Trophoblast cell (in vitro differentiated cells and primary cell): ENCODE measurements at places on chromosomes 16 and 17.

GRCh38 chr16:19431636-19432340 lies 14.1 kb downstream of the TMC5 start:
- H3K36me3 ChIP-seq, result no peaks in the 10 kb centered on the region
- DNase-seq, result peak; percentile 94
- H3K27ac ChIP-seq, result no peak overlapping the region

GRCh38 chr17:50660042-50660886 lies 25.6 kb downstream of the ABCC3 start:
- H3K27me3 ChIP-seq, result no peaks in the 10 kb centered on the region
- H3K4me1 ChIP-seq, result peaks cover 26% of the 10 kb centered on the region
- DNase-seq, result no peak
- no peaks in the 10 kb centered on the region for H3K36me3 ChIP-seq
- no peak overlapping the region for H3K4me3 ChIP-seq
- no peak overlapping the region for H3K27ac ChIP-seq

GRCh38 chr16:84893849-84894599 lies 74.2 kb downstream of the CRISPLD2 start:
- H3K4me3 ChIP-seq, result no peak overlapping the region
- DNase-seq, result no peak
- no peaks in the 10 kb centered on the region for H3K27me3 ChIP-seq
- H3K4me1 ChIP-seq, result no peaks in the 10 kb centered on the region

- H3K4me3 ChIP-seq, result no peak overlapping the region
- peaks cover under 1% of the 10 kb centered on the region for H3K4me1 ChIP-seq
- peaks cover 23% of the 10 kb centered on the region for H3K36me3 ChIP-seq
- H3K27ac ChIP-seq, result no peak overlapping the region
Observed at GRCh38 chr17:78870621-78871020, 30.0 kb upstream of the USP36 start.

- H3K4me1 ChIP-seq, result peaks cover 17% of the 10 kb centered on the region
- no peak overlapping the region for H3K4me3 ChIP-seq
- no peaks in the 10 kb centered on the region for H3K27me3 ChIP-seq
- no peak overlapping the region for H3K27ac ChIP-seq
- no peaks in the 10 kb centered on the region for H3K36me3 ChIP-seq
Observed at GRCh38 chr16:29664091-29664921, 1.3 kb downstream of the SPN start.

DNA sequence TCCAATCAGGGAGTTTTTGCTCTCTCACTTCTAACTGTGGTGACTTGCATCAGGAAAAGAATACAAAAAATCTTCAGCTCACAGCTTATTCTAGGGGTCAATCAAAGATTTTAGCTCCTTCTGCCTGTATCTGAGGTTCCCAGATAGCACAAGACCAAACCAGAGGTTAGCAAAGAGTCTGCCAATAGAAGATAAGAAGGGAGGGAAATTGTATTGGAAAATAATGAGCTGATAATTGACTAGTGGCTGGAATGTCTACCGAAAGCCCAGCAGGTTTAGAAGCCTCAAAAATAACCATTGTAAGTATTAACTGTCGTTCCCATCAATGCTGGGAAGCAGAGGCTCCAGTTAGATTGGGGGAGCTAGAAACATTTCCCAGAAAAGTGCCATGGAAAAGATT lies 26.3 kb downstream of the HS3ST3A1 start:
- no peaks in the 10 kb centered on the region for H3K27me3 ChIP-seq
- no peak overlapping the region for H3K4me3 ChIP-seq
- H3K36me3 ChIP-seq, result no peaks in the 10 kb centered on the region
- DNase-seq, result no peak

DNA sequence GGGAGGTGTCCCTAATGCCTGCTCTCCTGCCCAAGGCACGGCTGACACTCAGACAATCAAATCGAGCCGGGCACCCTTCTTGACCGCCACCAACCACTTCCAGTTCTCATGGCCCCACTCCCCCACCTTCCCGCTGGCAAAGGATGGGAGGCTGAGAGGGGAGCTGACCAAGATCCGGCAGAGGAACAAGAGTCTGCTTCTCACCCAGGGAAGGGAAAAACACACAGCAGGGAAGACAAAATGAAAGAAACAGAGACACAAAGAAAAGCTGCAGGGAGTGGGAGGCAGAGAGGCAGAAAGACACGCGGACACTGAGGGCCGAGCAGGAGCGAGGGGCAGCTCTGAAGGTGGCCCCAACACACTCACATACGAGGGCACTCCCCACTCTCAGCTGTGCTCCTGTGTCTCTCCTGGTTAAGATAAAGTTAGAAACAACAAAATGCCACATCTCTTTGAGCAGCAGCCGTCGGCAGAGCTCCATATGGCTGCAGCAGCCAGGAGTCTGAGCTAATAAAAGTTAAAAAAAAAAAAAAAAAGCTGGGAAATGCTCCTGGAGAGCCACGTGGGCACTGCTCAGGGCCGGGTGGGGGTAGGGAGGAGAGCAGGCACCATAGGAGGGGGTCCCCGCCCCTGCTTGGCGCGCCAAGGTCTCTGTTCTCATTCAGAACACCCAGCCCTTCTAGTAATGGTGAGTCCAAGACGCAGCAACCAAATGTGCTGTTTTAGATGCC lies 7.4 kb downstream of the LRRC75A start:
- no peak overlapping the region for H3K27ac ChIP-seq
- no peaks in the 10 kb centered on the region for H3K4me1 ChIP-seq
- no peaks in the 10 kb centered on the region for H3K27me3 ChIP-seq
- no peaks in the 10 kb centered on the region for H3K36me3 ChIP-seq

- no peak overlapping the region for H3K27ac ChIP-seq
- no peaks in the 10 kb centered on the region for H3K27me3 ChIP-seq
- H3K4me3 ChIP-seq, result no peak overlapping the region
- DNase-seq, result no peak
Observed at GRCh38 chr16:9657641-9658040, 524.6 kb downstream of the GRIN2A start.

GRCh38 chr17:57892820-57893595 lies 43.2 kb upstream of the MRPS23 start:
- H3K4me1 ChIP-seq, result peaks cover 23% of the 10 kb centered on the region
- peak overlapping the region; percentile 87 for H3K27ac ChIP-seq
- H3K27me3 ChIP-seq, result no peaks in the 10 kb centered on the region
- H3K4me3 ChIP-seq, result no peak overlapping the region
- peak; percentile 96 for DNase-seq
- no peaks in the 10 kb centered on the region for H3K36me3 ChIP-seq

- H3K27ac ChIP-seq, result peak overlapping the region; percentile 94
- H3K36me3 ChIP-seq, result no peaks in the 10 kb centered on the region
- peaks cover 9% of the 10 kb centered on the region for H3K4me1 ChIP-seq
- DNase-seq, result peak; percentile 96
- H3K27me3 ChIP-seq, result no peaks in the 10 kb centered on the region
- no peak overlapping the region for H3K4me3 ChIP-seq
Observed at GRCh38 chr16:67311607-67312488, 14.7 kb downstream of the KCTD19 start.

DNA sequence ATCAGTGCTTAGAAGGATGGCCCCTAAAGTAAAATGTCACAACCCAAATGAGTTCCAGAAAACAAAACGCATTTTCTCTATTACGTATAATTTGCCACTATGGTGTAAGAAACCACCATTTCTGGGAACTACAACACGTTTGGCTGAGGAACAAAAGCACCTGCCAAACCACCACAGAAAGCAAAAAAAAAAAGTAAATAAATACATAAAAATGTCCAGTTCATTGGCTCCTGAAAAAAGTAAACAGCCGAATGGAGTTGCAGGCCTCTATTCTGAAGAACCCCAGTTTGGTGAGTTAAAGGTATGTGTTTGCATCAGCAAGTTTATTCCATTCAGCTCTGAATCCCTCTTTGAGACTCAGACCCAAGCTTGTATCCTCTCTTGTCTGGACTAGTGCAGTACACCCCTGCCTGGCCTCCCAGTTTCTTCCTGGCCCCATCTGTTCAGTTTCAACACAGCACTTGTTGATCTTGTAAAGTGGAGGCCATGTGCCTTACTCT lies 36.9 kb downstream of the ERN1 start:
- no peak overlapping the region for H3K4me3 ChIP-seq
- no peak overlapping the region for H3K27ac ChIP-seq
- no peak for DNase-seq
- H3K27me3 ChIP-seq, result no peaks in the 10 kb centered on the region
- peaks cover 6% of the 10 kb centered on the region for H3K4me1 ChIP-seq

DNA sequence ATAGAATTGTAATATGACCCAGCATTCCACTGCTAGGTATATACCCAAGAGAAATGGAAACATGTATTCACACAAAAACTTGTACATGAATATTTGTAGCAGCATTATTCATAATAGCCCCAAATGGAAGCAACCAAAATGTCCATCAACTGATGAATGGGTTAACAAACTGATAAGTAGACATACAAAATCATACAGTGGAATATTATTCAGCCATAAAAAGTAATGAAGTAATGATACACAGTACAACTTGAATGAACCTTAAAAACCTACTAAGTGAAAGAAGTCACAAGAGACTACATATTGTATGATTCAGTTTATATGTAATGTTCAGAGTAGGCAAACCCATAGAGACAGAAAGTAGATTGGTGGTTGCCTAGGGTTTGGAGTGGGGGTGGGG lies 40.5 kb upstream of the GOSR1 start:
- no peak overlapping the region for H3K27ac ChIP-seq
- no peaks in the 10 kb centered on the region for H3K4me1 ChIP-seq
- no peaks in the 10 kb centered on the region for H3K27me3 ChIP-seq
- DNase-seq, result no peak
- no peaks in the 10 kb centered on the region for H3K36me3 ChIP-seq

DNA sequence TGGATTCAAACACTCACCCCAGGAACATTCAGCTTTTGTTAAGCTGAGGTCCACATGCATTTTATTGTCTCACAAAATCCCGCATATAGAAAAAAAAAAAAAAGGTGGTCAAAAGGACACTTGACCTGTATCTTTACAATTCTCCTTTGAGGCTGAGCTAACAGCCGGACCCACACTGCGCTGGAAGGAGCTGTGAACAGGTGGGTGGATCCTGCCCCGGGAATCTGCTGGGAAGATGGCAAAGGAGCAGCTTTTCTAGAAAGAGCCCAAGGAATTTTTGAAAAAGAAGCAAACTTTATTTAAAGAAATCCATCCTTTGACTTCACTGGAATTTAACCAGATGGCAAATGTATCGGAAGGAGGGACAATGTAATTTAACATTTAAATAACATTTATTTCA lies 108.1 kb downstream of the ADCY9 start:
- peaks cover 14% of the 10 kb centered on the region for H3K4me1 ChIP-seq
- no peak overlapping the region for H3K27ac ChIP-seq
- H3K36me3 ChIP-seq, result no peaks in the 10 kb centered on the region
- no peak overlapping the region for H3K4me3 ChIP-seq
- H3K27me3 ChIP-seq, result no peaks in the 10 kb centered on the region

DNA sequence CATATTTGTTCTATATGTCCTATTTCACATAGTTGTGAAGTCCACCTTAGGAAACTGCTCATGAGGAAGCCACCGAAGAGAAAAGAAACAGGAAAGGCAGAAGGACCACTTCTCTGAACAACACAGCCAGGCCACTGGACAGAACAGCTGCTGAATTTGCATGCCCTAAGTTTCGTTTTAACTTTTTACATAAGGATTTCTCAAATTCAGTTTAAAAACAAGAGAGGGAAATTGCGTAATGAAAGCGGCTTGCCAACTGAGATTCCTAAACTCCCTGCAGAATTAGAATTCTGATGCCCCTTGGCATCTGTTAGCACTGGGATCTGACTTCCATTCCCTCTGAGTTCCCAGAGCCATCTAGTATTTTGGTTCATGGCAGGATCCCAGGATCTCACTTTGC lies 5.0 kb upstream of the CCL8 start:
- H3K4me3 ChIP-seq, result no peak overlapping the region
- H3K36me3 ChIP-seq, result no peaks in the 10 kb centered on the region
- H3K4me1 ChIP-seq, result no peaks in the 10 kb centered on the region
- no peak for DNase-seq
- no peak overlapping the region for H3K27ac ChIP-seq
- H3K27me3 ChIP-seq, result no peaks in the 10 kb centered on the region

GRCh38 chr17:46947216-46947615 lies 24.3 kb downstream of the GOSR2 start:
- H3K4me1 ChIP-seq, result peaks cover 33% of the 10 kb centered on the region
- H3K4me3 ChIP-seq, result no peak overlapping the region
- H3K27me3 ChIP-seq, result no peaks in the 10 kb centered on the region
- peaks cover 4% of the 10 kb centered on the region for H3K36me3 ChIP-seq
- H3K27ac ChIP-seq, result no peak overlapping the region

DNA sequence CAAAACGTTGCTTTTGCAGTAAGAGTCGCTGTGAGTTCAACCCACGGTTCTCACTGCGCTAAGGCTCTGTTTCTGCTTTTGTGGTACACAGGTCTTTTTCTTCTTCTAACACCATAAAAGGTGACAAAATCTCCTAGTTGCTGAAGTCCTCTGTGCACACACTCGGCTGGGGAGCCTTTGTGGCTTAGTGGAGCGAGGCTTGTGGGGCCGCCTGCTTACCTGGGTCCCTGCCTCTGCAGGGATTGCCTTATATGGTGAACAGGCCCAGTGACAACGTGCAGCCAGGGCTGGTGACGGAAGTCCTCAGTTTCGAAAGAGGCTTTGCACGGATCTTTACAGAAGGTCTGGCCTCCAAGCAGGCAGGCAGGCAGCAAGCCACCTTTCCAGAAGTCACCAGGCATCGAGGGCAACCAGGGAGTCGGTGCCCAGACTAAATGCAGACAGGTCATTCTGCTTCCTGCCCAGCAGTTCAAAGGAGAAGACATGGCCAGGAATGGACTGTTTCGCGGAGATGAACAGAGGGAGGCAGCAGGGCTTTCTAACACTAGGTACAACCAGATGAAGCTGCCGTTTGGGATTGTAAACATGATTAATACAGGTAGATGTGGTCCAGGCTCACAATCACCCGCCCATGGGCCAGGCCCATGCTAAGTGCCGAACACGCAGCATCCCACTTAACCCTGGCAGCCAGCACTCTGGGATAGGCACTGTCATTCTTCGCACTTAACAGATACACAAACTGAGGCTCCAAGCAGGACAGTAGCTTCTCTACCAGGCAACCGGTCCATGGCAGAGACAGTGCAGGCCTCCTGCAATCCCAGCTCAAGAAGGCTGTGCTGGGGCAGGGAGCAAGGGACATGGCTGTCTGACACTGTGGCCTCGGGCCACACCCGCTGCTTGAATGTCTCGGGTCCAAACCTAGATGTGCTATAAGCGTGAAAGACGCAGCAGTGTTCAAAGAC lies 10.7 kb upstream of the MEAK7 start:
- H3K4me3 ChIP-seq, result no peak overlapping the region
- no peaks in the 10 kb centered on the region for H3K27me3 ChIP-seq
- peak; percentile 79 for DNase-seq
- peaks cover 5% of the 10 kb centered on the region for H3K4me1 ChIP-seq
- H3K36me3 ChIP-seq, result no peaks in the 10 kb centered on the region
- no peak overlapping the region for H3K27ac ChIP-seq

DNA sequence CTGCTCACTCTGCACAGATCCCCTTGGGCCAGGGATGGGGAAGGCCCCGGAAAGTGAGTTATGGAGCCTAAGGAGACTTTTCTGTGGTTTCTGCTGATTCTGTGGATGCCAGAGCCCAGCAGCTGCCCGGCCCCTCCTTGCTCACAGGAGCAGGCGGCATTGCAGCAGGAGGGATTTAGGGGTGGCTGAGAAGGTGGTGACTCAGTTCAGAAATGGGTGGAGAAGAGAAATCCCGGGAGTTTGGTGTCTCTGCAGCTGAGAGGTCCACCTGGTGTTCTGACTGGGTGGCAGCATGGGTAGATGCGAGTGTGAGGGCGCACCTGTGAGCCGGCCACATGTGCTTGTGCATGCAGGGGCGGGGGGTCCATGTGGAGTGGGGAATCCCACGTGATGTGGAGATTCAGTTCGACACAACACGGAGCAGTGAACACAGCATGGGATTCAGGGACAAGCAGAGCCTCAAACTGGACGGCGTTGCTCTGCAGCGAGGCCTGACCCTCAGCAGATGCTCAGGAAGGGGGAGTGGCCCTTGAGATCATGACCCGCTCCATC lies 16.0 kb upstream of the SPPL2C start:
- H3K36me3 ChIP-seq, result no peaks in the 10 kb centered on the region
- no peaks in the 10 kb centered on the region for H3K4me1 ChIP-seq
- no peaks in the 10 kb centered on the region for H3K27me3 ChIP-seq
- DNase-seq, result no peak
- H3K27ac ChIP-seq, result no peak overlapping the region
